ENCODE measurements at places on chromosomes 7 and 10.
A peak's percentile ranks its signal among the peaks of the same experiment; 100 is the strongest.

GRCh38 chr10:91378061-91378460 is 32.1 kb upstream of the HECTD2 start:
- DNase-seq, result no peak

DNA sequence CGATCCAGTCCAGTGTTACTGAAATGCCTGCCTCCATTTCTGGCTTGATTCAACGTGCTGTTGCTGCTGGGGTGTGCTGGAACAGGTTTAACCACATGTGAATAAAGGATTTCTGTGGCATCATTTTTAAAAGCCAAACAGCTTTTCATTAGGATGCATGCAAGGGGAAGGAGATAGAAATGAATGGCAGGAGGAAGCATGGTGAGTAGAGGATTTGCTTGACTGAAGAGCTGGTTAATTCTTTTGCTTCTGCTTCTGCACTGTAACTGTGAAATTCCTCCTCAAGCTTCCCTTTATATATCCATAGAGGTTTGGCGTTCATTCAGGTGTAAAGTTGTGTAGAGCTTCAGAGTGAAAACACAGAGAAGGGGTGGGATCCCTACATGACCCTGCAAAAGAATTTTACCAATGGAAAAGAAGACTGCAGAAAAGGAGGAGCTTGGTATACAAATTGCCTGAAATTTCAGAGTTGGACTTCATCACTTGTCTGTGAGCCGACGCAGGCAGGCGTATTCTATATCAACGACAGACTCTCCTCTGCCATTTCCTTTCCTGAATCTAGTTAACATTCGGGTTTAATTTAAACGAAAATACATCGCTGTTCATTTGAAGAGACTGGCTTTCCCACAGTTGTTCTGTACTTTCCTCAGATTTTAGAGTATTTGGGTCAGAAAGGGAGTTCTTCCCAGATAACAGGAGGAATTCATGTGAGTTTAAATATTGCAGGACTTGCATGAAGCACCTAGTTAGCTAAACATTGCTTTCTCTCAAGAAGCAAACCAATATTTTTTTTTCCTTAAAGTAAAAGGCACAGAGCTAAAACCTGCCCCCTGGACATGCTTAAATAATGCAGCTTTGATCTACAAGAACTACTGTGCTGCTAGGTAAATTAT is at the start of gene SOSTDC1:
Gene SOSTDC1 (minus strand): TSS at position 270 of the 893 bp plus-strand sequence. CDS start 70 bp downstream, at position 200.
- no peak for DNase-seq

DNA sequence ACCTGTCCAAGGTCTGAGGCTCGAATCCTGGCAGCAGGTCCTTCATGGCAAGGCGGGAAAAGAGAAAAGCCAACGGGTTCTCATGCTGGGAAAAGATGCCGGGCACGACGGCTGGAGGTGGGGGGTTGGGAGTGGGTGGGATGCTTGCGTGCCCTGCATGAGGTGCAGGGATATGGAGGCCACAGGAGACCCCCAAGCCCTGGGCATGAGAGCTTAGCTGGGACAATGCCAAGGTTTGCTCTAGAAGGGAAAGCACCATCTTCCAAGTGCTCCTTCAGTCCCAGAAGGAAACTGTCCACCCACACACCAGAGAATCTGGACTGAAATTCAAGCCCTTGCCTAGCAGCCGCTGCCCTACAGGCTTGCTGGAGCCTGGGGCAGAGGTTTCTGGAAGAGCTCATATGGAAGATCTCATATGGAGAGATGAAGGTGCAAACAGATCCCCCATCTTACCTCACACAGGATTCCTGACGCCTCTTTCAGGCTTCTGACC is 64.3 kb downstream of the ZRANB1 start:
- DNase-seq, result no peak

- no peak for DNase-seq
These were observed 13.6 kb downstream of the CSTF2T start for GRCh38 chr10:51685768-51686167.

- DNase-seq, result no peak
These were observed 16.6 kb upstream of the GTPBP4 start for GRCh38 chr10:971613-972012.

DNA sequence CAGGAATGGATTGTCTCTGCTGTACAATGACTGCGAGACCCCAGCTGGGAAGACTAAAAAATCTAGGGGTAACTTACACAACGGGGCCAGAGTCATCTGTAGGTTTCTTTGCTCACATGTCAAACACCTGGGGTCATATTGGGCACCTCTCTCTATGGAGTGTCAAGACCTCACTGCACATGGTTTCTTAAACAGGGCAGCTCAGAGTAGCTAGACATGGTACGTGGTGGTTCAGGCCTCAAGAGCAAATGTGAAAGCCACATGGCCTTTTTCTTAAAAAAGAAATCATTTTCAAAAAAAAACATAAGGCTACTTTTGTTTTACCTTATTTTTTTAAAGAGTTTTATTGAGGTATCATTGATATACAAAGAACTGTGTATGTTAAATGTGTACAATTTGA is 162.2 kb upstream of the ITGB1 start:
- DNase-seq, result no peak

- no peak for DNase-seq
These were observed 151.5 kb upstream of the FAM3C start for GRCh38 chr7:121547544-121548092.

DNA sequence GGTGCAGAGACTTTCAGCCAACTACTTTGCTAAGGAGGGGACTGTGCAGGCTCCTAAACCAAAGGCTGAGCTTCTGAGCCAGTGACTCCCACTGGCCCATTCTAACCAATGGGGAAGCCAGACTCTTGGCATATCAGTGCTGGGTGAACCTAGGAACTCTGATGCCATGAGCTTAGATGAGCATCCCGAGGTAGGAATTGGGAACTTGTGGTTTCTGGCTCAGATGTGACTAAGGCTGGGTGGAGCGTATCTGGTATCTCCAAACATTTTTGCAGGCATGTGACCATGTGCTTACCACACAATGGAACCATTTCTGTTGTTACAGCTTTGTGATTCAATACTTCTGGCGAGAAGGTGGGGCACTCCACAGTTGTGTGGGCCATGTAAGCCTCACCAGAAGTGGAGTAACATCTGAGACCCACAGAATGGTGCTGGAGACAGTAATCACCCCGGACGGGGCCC is 2.5 kb upstream of the AVPI1 start:
- DNase-seq, result no peak

DNA sequence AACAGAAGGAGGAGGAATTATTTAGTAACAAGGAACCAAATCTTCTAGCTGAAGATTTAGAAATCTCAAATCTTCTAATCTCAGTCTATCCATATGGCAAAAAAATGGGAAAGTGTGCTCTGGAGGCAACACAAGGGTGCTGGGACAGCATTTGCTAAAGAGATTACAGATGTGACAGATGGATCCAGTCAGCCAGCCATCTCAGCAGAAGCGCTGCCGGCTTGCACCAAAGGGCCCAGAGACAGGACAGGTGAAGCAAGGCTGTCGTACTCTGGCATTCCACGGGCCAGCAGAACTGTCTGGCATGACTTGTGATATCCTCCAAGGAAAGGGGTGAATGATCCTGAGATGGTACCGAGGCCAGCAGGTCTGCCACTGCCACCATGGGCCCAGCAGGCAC is 45.7 kb upstream of the GJD4 start:
- DNase-seq, result no peak

- DNase-seq, result no peak
These were observed 473.7 kb upstream of the PODXL start for GRCh38 chr7:132030086-132030568.

DNA sequence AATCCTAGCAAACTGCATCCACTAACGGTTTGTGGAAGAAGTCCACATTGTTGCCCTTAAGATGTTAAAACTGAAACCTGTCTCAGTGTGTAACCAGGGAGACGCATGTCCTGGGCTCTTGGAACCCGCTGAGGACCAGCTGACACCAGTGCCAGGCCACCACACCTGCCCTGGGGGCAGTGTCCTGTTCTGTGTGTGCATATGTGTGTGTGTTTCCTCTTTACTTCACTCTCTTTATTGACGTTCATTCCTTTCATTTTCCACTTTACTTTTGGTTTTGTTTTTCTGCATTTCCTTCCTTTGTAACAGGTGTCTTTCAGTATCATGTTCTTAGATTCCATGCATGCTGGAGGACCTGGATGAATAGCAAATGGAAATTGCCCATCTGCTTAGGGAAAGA is 83.8 kb downstream of the TEX36 start:
- no peak for DNase-seq

DNA sequence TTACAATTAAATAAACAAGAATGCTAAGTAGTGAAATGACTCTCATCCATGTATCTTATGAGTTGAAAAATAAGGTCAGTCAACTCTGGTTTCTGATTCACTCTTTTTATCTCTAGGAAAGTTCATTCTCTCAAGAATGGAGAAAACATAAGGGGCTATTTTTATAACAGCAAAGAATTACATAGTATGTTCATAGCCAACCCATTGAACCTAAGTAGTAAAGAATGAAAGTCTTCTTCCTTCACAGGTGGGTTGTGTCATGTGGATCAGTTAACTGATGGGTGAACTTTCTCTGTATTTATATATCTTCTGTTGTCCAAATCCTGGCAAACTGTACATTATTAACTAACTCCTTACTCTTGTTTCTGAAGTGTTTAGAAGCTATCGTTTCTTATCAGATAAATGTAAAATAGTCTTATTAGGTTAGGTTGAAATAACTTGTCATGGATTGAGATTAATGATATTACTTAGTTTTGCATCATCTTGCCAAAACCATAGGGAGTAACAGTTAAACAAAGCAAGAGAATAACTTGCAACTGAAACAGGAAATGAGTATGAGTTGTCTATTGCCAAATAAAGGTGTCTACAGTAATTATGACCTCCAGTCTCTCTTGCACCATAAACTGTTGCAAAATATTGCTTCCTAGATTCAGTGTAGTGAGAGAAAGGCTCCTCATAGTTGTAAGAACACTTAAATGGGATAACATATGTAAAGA is 86.8 kb downstream of the ANKRD7 start:
- DNase-seq, result no peak

DNA sequence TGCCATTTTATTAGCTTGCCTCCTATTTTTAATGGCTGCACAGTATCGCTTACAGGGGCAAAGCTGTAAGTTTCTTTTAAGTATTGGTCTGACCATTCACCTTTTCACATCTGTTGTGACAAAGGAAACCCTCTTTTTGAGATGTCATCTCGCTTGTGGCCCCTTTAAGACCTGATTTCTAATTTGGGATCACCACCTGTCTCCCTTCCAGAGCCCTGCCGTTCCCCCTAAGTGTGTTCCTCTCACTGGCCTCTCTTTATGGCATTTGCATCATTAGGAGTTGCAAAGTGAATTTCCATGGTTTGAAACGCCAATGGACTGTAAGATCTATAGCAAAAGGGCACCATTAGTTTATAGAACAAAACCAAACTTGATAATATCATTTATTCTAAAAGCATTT is 1.4 kb downstream of the EPDR1 start:
- no peak for DNase-seq

DNA sequence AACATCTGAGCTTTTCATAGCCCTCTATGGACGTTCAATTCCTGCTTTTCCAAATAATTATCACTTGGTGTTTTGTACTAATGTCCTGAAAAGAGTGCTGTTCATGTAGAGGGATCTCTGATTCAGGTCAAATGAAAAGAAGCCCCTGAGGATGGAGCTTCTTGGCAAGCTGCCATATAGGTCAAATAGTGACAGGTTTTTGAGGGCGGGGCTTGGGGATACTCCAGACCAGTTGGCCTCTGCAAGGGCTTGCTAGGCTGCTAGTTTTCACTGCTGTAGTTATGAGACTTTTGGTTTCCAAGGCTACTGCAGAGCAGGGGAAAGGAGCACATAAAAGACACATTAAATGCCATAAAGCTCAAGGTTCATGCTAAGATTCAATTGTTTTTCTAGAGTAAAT is 257.2 kb upstream of the CACNA2D1 start:
- DNase-seq, result no peak

DNA sequence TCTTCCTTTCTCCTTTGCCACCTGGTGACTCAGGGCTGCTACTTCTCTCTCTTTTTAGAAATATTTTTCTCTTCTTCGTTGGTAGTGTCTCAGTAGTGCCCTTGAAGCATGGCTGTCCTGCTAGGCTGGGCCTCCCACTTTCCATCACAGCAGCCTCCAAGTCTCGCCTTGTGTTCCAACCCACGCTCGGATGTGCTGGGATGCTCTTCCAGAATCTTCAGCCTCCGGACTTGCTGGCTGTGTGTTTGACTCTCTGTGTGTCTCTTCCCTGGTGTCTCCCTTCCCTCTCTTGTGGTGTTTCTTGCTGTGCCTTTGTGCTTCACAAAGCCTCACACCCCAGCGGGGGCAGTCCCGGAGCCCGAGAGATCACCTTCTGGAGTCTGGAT is 100.5 kb downstream of the INPP5A start:
- no peak for DNase-seq

DNA sequence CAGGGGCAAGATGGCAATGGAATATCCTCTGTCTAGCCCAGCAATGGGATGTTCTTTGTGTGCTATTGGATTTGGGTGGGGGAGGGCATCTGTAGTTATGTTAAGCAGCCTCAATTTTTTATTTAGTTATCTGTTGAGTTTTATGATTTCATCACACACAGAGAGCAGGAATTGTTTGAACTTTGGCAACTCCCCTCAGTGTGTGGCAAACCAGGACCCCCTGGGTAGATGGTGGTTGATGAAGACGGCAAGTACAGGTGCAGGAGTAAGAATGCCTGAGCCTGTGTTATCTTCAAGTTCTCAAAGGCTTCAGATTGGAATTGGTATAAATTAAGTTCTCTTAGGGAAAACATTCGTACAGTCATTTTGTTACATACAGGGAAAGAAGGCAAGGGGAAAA is 142.4 kb upstream of the SAMD8 start:
- DNase-seq, result no peak

GRCh38 chr10:124539935-124540641 is 78.5 kb downstream of the LHPP start:
- peak; percentile 68 for DNase-seq

- DNase-seq, result no peak
These were observed 106.2 kb downstream of the ITIH5 start for GRCh38 chr10:7560519-7560918.

- DNase-seq, result no peak
These were observed 106.7 kb downstream of the LRMDA start for GRCh38 chr10:75538144-75538543.
